Tibial nerve (tissue), 4 donors: ENCODE measurements at places on chromosomes 7 and 10.

- DNase-seq, result no peak
These were observed 10.9 kb downstream of the RBP3 start for GRCh38 chr10:47359101-47359500.

- DNase-seq, result no peak
These were observed 158.9 kb downstream of the KLF6 start for GRCh38 chr10:3625959-3626751.

DNA sequence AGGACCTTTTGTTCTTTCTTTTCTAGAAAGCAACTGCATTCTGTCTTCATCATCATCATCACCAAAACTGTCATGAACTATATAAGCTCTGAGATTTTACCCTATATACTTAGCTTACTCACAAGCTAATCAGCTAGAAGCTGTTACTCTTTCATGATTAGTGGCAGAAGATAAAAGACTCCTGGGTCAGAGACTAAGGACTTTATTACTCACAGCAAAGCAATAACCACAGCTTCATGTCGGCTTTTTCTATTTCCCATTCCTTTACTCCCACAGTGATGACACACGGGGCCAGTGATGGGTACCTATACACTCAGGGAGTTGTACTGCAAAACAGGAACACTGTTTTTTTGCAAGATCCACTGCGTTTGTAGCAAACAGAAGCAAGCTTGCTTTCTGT is 8.4 kb upstream of the C10orf88 start:
- DNase-seq, result no peak

DNA sequence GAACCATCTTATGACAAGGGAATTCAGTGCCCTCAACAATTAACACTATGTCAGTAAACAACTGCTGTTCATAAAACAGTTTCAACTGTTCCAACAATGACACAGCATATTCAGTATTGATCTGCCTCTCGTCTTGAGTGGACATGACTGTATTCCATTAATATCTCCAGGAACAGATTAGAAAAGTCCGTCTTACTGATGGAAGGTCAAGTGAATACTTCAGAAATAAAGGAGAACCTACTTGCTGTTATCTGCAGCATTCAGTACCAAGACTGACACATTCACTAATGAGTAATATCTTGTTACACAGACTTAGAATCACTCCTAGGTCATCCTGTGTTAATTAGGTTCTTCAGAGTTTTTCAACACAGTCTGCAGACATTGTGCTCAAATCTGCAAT is 12.1 kb downstream of the KBTBD2 start:
- no peak for DNase-seq

- no peak for DNase-seq
These were observed 104.5 kb downstream of the CYP26A1 start for GRCh38 chr10:93178226-93178625.

DNA sequence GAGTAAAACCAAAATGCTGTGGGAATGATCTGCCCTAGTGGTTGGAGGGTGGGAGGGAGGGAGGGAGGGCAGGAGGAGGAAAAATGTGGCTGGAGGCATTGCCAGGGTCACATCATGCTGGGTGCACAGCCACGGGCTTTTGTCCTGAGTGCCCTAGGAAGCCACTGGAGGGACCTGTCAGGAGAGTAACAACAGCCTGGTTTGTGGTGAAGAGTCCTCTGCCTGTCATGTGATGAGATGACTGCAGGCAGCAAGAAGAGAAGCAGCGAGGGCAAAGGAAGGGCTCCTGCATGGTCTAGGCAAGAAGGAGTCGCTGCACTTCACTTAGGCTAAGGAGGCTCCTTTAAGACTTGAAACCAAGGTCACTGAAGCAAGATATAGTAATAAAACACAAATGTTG is 65.6 kb downstream of the PKD1L1 start:
- DNase-seq, result no peak

DNA sequence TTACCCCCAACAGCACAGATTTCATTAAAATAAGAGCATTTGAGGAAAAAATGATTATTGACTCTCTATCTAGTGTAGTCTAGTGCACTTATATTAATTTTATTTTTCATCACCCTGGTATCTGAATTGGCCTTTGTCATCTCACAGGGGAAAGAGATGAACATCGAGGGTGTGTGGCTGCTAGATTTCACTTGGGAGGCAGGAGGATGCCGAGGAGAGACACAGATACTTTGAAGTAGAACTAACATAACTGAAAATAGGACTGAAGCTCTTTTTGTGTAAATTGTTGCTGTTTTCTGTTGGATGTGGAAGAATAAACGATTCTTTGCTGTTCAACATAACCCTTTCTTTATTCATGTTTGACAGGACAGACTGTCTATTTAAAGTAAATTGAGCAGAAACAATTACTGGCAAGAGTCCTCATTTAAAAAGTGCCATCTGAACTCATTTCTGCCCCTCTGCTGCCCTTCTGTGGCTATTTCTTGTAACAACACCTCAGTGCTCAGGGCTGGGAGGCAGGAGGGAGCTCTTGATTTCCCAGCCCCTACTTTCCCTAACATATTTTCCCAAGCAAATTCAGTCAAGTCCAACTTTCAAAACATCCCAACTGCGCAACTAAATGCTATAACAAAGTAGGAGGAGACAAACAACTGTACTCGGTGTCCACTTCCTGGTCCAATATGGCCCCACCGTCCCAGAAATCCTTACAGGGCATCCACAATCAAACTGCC is 15.6 kb downstream of the LYZL1 start:
- DNase-seq, result peak; percentile 90

DNA sequence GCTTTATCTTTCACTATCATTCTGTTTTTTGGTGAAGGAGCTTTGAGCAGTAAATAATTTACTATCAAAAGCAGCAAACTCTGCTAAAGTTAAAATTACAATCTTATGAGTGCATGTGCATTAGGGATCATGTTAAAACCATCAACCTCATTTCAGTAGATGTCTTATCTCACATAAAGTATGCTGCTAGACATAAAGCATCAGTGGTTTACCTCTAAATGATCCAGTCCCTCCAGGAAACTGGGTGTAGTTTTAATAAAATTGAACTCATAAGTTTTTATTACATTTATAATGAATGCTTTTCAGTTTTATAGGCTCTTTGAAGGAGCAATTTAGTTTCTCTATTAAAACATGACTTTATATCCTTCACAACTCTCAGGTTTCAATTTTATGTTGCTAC is 108.7 kb downstream of the LRRN3 start:
- no peak for DNase-seq

DNA sequence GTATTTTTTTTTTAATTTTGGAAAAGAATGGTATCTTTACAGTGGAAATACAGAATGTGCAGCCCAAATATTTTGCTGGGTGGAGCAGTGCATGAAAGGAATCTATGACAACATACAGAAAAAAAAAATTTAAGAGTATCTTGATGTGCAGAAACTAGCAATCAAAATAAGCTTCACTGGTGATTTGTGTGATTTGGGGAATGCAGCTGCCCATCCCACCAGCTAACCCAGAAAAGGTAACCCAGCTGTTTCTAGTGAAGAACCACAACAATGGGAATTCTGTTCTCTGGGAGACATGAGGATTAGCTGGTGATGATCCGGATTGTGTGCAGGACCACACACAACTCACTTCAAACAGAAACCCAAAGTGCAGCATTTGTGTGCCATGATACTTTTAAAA is 375.5 kb downstream of the SEMA3D start:
- DNase-seq, result no peak

- DNase-seq, result no peak
These were observed 49.1 kb downstream of the SLC37A3 start for GRCh38 chr7:140349144-140349771.

- DNase-seq, result no peak
These were observed 3.3 kb downstream of the FRAT2 start for GRCh38 chr10:97331153-97331703.

DNA sequence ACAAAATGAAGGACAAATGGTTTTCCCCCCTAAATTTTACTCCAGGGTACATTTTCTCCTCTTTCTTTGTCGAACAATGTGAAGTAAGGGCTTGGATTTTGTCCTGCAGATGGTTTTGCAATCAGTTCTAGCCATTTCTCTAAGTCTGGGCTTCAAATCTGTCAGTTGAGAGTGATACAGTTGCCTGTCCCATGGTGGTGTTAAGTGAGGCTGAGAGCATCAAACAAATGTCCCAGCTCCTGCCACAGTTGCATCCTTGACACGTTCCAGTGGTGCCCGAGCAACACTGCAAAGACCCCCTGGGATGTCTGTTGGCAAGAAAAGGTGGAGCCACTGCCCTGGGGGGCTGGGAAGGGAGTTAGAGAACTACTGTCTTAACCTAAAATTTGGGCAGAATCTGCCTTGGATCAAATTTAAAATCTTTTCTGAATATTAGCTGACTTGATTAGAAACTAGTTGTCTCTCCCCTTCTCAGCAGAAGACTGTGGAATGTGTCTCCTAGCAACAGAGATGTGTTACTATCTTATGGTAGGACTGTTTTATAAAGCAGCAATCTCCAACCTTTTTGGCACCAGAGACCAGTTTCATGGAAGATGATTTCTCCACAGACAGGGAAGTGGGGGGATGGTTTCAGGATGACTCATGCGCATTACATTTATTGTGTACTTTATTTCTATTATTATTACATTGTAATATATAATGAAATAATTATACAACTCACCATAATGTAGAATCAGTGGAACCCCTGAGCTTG is 102.0 kb upstream of the STEAP1B start:
- peak; percentile 25 for DNase-seq

DNA sequence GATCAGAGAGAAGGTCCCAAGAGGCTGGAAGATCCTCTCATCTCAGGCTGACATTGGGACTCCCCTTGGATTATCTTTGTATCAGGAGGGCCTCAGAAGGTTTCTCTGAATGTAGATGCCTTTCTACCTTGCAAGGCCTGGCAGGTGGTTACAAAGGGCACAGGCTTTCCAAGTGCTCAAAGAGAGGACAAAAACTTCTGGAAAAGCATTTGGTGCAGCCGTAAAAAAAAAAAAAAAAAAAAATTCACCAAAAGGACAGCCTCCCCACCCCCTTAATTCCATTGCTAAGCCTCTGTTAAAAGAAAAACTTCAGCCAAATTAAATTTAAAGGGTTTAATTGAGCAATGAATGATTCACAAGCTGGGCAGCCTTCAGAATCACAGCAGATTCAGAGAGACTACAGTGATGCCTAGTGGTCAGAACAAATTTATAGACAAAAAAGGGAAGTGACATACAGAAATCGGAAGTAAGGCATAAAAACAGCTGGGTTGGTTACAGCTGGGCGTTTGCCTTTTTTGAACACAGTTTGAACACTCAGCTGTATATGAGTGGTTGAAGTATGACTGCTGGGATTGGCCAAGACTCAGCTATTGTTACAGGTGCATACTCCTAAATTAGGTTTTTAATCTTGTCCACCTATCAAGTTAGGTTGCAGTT is 42.5 kb upstream of the LRGUK start:
- no peak for DNase-seq

- no peak for DNase-seq
These were observed 254.9 kb downstream of the KIAA1217 start for GRCh38 chr10:24463611-24464426.

DNA sequence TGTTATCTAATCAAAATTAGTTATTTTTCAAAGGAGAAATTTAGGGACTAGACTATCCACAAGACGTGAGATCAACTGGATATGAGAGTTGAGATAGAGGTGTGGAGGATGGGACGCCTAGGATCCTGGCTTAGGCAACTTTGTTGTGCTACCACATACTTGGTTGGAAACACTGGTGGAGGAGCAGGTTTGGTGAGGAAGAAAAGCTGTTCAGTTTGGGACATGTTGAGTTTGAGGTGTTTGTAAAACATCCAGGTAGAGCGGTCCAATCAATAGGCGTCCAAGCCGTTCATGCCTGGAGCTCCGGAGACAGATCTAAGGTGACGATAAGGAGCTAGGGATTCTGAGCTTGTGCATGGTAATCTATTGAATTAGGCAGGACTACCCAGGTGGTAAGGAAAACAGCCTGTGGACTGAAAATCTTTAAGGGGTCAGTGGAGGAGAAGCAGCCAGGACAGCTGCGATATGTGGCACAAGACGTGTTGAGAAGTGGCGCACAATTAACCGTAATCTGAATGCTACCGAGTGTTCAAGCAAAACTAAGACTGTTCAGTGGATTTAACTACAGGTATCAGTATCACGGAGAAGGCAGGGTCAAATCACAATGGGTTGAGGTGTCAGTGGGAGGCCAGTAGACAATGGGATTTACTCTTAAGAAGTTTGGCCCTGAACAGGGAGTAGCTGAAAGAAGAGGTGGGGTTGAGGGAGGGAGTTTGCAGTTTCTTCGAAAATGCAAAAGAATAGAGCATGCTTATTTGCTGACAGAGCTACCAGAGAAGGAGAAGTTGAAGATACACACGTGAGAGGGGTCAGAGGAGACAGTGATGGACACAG is 16.1 kb upstream of the TRPV6 start:
- no peak for DNase-seq

DNA sequence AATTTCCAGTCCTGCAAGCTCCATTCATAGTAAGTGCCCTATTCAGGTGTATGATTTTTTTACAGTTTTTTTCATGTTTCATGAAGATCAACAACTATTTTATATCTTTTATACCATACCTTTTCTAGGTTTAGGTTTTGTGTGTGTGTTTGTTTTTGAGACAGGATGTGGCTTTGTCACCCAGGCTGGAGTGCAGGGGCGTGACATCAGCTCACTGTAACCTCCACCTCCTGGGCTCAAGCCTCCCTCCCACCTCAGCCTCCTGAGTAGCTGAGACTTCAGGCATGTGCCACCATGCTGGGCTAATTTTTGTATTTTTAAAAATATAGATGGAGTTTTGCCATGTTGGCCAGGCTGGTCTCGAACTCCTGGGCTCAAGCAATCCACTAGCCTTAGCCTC is 35.0 kb downstream of the ARMH3 start:
- no peak for DNase-seq

DNA sequence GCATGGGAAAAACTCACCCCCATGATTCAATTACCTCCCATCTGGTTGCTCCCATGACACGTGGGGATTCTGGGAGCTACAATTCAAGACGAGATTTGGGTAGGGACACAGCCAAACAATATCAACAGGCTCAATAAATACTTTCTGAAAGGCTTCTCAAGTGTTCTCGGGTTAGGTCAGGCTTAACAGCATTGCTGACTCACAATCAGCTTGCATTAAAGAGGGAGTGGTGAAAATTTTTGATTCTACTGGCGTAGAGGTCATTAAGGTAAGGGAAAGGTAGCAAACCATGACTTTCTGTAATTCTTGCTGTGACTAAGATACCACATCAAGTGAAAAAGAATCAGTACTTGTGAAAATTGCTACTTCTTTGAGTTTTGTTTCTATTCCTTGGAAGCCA is 126.4 kb downstream of the JCAD start:
- no peak for DNase-seq

- DNase-seq, result no peak
These were observed 208.4 kb downstream of the DIP2C start for GRCh38 chr10:480928-481552.

DNA sequence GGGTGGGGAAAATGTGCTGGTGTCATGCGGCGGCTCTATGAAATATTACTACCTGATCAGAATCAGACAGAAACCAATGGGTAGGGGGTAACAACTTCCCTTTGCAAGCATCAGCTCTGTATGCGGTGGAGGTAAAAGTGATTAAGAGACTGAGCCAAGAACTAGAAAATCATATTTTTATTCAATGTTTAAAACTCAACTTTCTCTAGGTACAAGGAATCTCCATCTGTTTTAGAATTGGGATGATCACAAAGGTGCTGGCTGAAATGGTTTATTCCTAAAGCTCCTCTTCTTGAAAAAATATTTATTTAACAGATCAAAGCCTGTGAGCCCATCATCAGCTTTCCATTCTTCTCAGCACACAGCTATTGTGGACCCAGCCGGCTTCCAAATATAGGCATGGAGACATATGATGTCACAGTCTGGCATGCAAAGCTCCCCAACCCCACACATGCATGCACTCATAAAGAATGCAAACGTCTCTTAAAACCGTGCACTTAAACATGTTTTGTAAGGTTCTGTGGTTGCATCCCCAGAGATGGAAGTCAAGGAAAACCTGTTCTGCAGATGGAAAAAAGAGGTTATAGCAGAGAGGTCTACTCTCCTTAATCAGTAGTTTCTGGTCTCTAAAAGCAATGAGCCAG is 126.0 kb downstream of the SKIDA1 start:
- DNase-seq, result no peak
